ENCODE measurements at places on chromosomes 1 and 21.

DNA sequence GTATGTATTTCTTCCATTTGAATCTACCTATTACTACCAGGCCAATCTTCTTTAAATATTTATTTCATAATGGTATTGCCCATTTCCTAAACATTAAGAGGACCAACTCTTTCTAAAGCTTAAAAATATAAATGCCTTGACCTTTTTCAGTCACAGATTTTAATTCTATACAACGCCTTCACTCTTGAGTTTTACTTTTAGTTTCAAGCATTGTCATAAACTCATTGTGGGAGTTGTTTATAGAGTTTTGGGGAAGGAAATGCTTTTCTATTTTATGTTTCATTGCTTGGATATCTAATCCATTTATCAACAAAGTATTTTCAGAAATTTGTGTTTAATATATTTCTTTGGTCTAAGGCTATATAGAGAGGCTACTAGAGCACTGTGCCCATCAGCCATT is 155.8 kb downstream of the DPYD start:
- DNase-seq, result no peak

DNA sequence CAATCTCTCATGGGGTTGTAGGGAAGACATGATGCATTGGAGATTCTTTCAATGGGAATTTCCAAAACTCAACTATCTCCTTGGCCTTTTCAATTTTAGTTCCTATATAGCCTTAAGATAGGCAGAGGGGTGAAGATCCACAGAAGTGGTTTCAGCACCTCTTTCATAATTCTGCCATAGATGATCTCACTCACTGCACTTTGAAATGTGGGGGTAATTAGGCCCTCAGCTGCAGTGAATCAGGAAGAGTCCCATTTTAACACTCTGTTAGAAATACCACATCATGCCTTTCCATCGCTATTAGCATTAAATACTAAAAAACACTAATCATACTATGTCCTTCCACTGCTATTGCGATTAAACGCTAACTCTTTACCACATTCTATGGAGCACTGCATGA is 25.1 kb upstream of the EEIG2 start:
- DNase-seq, result no peak

- DNase-seq, result peak; percentile 37
Measured at GRCh38 chr1:22123901-22124404, 18.9 kb downstream of the WNT4 start.

DNA sequence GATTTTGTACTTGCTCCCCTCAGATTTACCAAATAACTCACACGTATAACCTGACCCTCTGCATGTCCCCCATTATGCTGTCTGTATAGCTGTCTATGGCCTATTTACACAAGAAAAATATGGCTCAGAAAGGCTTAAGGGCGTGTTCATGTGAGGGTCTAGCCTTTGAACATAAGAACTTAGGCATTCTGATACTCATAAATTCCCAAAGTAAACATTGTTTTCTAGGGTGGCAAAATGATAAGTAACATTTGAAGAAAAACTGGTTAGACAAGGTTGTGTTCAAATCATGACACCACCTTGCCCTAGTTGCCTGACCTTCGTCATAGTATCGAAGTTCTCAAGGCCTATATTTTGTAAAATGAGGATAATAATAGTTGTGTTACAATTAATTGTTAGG is 394.6 kb downstream of the LRRIQ3 start:
- DNase-seq, result no peak

GRCh38 chr1:57659804-57660203 is 235.9 kb upstream of the DAB1 start:
- DNase-seq, result no peak

DNA sequence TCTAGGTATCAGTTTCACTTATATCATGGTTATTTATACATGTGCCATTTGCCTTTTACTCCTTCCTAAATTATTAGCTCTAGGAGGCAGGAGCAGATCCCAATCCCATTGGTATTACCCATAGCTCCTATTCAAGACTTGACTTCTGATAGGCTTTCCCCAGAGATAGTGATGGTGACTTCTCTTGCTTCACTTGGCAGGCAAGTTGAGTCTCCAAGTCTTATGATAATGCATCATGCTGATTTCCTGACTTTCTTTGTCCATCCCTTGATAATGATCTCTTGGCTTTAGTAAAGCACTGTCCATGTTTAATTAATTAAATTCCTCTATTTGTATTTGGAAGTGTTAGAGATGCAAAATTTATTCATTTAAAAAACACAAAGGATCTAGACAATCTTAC is 253.5 kb upstream of the ADAMTS5 start:
- DNase-seq, result no peak

GRCh38 chr1:24526940-24527542 is 24.4 kb downstream of the RCAN3 start:
- DNase-seq, result no peak
